T follicular helper cell (primary cell): ENCODE measurements at places on chromosomes 7 and 10.

DNA sequence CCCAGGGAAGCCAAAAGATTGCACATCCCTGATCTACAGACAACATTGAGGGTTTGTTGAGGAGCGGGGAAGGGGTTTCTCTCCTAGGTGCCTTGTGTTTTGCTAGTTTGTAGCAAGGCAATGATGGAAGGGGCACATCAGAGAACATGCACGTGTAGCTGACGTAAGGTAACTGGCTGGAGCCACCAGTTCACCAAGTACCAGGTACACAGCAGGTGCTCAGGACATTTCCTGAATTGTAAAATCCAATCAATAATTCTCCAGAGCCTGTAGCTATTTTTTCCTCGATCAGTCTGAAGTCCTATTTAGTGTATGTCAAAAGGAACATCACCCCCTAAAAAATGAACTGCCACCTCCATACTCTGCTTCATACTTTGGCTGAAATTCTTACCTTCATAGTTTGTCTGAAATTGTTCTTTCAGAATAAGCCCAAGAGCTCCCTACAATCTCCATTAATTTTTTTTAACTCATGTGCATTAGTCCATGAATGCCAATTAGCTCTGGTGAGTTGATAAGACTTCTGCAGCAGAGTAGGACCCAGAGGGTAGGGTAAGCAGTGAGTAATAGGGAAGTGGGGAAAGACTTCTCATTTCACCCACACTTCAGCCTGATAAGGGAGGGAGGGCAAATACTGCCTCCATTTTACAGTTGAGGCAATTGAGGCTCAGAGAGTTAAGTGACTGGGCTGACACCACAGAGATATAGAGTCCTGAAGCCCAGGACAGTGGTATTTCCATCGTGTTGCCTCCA is 36.0 kb upstream of the SLC26A3 start:
- DNase-seq, result no peak

DNA sequence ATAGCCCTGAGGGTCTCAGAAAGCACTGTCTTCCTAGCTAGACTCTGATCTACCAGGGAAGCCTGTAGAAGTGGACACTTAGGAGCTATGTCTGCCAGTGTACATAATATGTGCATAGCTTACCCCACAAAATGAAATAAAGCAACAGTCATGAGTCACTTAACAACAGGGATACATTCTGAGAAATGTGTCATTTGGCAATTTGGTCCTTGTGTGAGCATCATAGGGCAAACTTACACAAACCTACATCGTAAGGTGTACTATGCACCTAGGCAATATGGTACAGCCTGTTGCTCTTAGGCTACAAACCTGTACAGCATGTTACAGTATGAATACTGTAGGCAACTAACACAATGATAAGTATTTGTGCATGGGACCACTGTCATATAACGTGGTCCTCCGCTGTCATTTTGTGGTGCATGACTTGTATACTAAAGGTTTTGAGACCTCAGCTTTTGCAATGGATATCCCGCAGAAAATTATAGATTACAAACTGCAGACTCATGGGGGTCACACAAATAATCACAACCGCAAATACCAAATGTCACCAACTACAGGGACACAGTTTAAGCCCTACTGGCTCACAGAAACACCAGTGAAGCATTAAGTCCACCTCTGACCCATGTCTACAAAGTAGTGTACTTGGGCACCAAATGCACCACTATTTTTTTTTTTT is 1.7 kb downstream of the URGCP start:
- DNase-seq, result no peak

DNA sequence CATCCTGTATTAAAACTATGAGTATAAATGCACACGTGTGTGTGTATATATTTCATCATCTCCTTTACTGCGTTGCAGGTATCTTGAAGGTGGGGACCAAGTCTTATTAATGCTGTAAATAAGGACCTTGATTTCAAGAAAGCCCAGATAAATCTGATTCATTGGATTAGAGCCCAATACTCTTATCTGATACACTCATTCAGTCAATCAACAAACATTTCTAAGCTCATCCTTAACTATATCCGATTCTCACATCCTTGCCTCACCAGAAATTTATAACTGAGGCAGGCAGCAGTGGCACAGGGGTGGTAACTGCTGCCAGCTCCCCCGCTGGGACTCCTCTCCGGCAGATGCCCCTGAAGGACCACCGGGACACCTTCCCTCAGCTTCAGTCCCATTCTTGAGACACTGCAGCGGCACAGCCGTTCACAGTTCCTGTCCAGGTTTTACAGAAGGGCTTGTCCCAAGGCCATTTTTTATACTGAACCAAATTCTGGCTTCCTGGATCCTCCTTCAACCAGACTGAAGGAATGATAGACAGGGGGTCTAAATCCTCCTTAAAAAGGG is 54.0 kb downstream of the BRI3 start:
- DNase-seq, result no peak

- no peak for DNase-seq
These were observed 136.5 kb upstream of the ETV1 start for GRCh38 chr7:14125998-14126397.

- no peak for DNase-seq
These were observed 66.0 kb upstream of the PAPSS2 start for GRCh38 chr10:87593702-87594101.

GRCh38 chr7:82803411-82803810 is 359.3 kb downstream of the PCLO start:
- no peak for DNase-seq

GRCh38 chr10:68052463-68052862 is 22.6 kb downstream of the HERC4 start:
- DNase-seq, result no peak

DNA sequence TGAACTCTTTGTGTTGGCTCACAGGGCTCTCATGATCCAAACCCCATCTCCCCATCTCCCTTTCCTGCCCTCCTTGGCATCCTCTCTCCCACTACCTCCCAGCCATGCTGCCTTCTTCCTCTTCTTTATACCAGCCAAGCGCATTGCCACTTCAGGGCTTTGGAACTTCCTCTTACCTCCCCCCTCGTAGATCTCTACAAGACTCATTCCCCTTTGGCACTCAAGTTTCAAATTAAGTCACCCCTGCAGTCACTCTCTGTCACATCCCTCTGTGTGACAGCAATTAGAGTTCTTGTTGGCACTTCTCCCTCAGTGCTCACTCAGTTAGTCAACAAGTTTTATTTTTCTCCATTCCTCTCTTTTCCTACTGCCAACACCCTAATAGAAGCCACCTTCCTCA is 20.8 kb upstream of the NRP1 start:
- DNase-seq, result no peak

GRCh38 chr7:36149694-36150452 is 3.2 kb upstream of the EEPD1 start:
- DNase-seq, result no peak
